ENCODE measurements at places on chromosomes 5 and 9.

DNA sequence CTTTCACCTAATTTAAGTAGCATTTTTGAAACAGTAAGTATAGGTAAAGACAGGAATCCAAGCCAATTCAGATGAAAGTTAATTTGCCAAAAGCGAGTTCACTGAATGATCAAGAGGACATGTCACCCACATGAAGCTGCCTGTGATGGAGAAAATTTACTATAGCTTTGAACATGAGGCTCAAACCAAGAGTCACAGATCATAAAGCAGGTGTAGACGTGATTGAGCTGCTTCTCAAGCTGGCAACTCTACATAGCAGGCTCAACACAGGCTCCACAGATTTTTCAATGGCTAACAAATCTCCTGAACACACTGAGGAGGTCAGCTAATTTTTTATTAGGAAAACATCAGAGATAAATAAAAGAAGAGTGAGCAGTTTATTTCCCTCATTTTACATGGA, 173.7 kb downstream of the FAM114A2 start:
- no peak for DNase-seq

DNA sequence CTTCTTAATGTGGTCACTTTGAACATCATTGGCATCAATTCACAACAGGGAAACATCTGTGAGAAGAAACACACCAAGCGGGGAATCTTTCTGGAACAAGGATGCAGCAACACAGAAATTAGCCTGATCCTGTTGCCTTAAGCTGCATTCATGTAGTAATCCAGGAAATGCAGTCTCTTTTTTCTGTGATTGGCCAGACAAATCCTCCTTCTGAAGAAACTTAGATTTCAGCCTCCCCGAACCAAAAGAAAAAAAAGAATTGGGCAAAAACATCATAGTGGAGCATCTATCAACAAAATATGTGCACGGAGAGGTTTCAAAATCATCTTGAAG, 7.2 kb upstream of the XPA start:
- DNase-seq: no peak

DNA sequence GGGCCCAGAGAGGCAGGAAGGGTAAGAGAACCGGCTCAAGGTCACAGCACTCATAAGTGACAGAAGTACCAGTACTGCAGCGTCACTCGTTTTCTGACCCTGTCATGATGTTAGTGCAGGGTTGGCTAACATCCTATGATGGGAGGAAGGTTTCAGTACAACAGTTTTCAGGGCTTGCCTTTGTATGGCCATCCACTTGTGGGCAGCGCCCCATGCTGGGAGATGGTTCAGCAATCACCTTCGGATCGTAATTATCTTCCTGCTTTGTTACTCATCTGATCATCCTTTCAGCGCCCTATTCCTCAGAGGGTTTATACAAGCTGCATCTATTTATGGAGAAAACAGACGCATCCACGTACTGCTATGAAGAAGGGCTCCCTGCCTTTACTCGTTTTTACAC, 2.4 kb downstream of the MAP1B start:
- no peak for DNase-seq

GRCh38 chr9:89755821-89756220, 151.0 kb downstream of the GADD45G start:
- DNase-seq: no peak

GRCh38 chr9:124054582-124055227, 43.1 kb downstream of the LHX2 start:
- DNase-seq: no peak

DNA sequence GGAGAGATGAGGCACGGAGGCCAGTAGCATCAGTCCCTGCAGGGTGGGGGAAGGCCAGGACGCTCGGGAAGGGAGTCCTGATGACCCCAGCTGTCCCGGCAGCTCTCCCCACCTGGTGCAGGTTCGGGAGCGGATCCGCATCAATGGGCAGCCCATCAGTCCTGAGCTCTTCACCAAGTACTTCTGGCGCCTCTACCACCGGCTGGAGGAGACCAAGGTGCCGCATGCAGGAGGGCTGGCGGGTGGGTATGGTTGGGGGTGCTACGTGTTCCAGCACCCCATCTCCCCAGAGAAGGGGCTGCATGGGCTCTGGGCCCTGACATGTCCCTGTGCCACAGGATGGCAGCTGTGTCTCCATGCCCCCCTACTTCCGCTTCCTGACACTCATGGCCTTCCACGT, 4.2 kb downstream of the FPGS start:
- DNase-seq: no peak

GRCh38 chr5:10034001-10034400, 215.7 kb downstream of the ATPSCKMT start:
- no peak for DNase-seq

DNA sequence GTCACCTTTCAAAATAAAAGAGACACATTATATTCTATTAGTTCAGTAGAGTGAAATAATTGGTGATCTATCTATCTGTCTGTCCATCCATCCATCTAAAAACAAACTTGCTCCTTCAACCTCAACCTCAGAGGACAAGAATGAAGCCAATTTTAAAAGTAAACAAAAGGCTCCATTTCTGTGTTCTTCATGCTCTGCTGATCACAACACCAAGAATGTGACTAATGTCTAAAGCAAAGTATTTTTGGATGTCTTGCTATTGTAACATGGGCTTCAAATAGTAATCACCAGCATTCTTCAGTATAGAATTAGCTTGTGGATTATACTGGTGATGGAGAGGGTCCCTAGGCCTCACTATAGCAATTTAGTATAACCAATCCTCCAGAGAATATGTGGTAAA, 1304.4 kb downstream of the MAT2B start:
- no peak for DNase-seq

Measured in activated T-helper 9 cell treated with anti-CD3 and anti-CD28 coated beads, Interleukin-2, amount 50 U/mL, for 16 hours (primary cell).